CD4-positive, alpha-beta T cell treated with Interleukin-12 subunit alpha and Interleukin-12 subunit beta, for 1 hour (primary cell): ENCODE measurements at places on chromosomes 13 and 19.

GRCh38 chr13:99159331-99160061 lies 41.2 kb upstream of the UBAC2 start:
- no peak for DNase-seq

GRCh38 chr13:112052213-112052612 lies 14.7 kb upstream of the SOX1 start:
- no peak for DNase-seq

GRCh38 chr13:56988543-56988942 lies 152.2 kb upstream of the PRR20A start:
- no peak for DNase-seq

- DNase-seq: no peak
Measured at GRCh38 chr13:100098445-100099116, 9.7 kb downstream of the PCCA start.

- DNase-seq: no peak
Measured at GRCh38 chr13:90375851-90376250, 971.6 kb upstream of the MIR17HG start.

DNA sequence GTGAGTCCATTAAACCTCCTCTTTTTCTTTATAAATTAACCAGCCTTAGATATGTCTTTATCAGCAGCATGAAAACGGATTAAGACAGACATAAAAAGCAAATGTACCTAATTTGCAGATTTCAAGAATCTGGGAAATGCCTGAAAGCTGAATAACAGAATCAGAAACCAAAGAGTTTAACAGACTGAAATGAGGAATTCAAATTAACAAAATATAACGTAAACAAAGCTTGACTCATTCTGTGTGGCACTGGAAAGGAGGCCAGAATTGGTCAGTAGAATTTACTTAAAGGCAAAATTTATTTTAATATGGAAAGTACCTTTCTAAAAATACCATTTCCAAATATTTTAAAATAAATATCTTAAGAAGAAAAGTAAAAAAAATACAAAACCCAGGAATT lies 540.6 kb upstream of the HTR2A start:
- DNase-seq: no peak

DNA sequence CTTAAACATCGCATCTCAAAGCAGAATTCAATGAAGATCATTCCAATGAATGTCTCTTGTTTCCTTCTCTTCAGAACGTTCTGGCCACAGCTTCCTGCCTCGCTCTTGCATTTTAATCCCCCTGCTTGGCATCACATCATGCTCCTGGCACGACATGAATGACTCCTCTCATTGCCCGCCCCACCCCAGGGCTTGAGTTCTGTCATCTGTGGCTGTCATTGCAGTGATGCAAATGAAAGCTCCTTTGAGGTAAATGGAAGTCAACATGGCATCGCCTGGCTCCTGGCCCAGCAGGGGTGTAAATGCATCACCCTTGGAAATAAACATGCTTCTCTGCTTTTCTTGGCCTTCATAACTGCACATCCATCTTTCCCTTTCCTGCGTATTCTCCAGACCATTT lies 48.6 kb downstream of the SCEL start:
- DNase-seq: no peak

- no peak for DNase-seq
Measured at GRCh38 chr19:13001502-13002165, 6.4 kb downstream of the NFIX start.

GRCh38 chr19:28632371-28633080 lies 580.4 kb downstream of the UQCRFS1 start:
- DNase-seq: no peak

DNA sequence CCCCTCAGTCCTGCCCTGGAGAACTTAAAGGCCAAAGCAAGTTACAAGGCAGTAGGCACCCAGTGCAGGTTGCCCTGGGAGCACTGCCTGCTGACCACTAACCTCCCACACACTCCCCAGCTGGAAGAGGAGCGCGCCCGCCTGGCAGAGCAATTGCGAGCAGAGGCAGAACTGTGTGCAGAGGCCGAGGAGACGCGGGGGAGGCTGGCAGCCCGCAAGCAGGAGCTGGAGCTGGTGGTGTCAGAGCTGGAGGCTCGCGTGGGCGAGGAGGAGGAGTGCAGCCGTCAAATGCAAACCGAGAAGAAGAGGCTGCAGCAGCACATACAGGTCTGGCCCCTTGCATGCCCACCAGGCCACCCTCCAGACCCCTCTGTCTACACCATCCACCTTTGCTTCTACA lies 61.1 kb downstream of the KCNC3 start:
- no peak for DNase-seq

- peak; percentile 60 for DNase-seq
Measured at GRCh38 chr19:5340637-5341447, at the start of gene PTPRS. PTPRS (minus strand) TSS chr19:5340812; CDS start chr19:5286140, 54,672 bp downstream.

DNA sequence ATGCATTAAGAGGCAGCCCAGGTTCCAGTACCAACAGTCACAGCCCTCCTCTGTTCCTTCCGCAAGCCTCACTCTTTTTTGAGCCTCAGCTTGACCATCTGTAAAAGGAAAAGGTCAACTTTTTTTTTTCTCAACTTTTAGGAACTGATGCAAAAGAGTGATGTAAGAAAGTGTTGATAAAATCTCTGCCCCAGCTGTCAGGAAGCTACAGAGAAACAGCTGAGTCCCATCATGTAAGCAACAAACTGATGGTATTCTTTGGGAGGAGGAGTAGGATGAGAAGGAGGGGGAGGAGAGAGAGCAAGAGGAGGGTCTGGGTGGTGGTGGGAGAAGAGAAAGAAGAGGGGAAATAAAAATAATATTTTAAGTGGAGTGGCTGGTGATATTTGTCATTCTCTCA lies 233.9 kb upstream of the TSHZ3 start:
- no peak for DNase-seq

DNA sequence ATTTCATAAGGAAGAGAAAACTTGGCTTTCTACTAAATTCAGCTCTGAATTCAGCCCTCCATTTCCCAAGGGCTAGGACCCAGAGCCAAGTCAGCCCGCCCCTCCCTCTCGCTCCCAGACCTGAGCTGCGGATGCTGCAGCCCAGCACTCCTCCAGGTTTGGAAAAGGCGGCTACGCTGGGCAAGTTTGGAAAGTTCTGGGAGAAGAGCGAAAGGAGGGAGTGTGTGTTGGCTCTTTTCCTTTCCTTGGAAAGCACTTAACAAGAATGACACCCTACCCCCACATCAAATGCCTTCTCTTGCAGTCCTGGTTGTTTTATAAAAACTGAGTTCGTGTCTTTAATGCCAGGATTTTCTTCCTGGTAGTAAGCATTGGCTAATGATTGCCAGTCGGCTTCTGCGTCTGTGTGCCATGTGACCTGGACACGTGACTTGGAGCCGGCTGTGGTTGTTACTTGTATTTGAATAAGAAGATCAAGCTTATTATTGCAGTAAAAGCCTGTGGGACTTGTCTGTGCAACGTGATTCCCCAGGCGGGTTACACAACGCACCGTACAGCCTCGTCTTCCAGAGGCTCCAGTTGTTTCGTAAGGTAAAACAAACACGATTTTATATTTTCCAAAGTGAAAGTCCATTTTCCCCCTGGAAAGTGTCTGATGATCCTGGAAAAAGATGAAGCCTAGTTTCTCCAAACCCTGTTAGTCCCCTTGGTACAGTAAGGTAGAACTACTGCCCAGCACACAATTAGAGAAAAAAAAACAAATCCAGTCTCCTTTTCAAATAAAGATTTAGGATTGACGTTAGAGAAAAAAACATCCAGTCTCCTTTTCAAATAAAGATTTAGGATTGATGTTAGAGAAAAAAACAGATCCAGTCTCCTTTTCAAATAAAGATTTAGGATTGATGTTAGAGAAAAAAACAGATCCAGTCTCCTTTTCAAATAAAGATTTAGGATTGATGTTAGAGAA lies 26.8 kb upstream of the UBE2L5 start:
- DNase-seq: peak; percentile 78

- DNase-seq: no peak
Measured at GRCh38 chr19:56740501-56740900, 68.9 kb upstream of the ZNF835 start.

GRCh38 chr19:30062907-30063649 lies 121.0 kb downstream of the URI1 start:
- DNase-seq: no peak

- no peak for DNase-seq
Measured at GRCh38 chr19:6292006-6292405, 12.2 kb upstream of the MLLT1 start.

DNA sequence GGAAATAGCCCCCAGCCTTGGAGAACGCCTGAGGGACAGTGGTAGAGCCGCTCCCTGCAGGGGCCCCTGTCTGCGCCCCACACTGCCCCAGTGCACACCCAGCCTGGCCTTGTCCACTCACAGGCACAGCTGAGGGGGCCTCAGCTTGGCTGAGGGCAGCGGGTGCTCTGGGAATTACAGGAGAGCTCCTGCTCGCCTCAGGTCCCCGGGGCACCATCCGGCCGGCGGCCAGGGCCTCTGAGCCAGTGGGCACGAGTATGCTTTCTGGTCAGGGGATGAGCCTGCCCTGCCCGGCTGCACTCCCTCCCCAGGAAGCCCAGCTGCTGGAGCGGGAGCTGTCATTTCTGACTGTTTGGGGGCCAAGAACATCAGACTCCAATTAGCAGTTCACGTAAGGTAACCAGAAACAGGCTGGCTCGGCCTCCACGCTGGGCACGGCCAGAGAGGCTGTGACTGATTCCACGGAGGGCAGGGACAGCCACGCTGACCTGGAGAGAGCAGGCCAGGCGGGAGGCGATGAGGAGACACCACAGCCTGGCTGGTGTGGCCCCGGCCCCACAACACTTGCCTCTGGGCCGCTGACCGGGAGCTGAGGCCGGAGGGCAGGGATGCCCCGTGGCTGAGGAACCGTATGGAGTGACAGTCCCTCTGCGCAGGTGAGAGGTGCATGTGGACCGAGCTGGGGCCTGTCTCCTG lies 15.4 kb downstream of the CEBPG start:
- no peak for DNase-seq

- DNase-seq: no peak
Measured at GRCh38 chr13:98500963-98501421, 75.9 kb downstream of the STK24 start.

DNA sequence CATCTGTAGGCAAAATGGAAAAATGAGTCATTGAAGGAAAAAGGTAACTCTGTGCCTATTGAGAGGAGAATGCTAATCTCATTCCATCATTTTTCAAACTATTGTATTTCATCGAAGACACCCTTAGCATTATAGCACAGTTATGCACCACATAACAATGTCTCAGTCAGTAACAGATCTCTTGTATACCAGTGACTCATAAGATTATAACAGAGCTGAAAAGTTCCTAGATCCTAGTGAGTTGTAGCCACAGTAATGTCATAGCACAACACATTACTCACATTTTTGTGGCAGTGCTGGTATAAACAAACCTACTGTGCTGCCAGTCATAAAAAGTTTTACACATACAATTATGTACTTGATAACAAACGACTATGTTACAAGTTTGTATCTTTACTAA lies 1077.6 kb downstream of the DIAPH3 start:
- DNase-seq: no peak

DNA sequence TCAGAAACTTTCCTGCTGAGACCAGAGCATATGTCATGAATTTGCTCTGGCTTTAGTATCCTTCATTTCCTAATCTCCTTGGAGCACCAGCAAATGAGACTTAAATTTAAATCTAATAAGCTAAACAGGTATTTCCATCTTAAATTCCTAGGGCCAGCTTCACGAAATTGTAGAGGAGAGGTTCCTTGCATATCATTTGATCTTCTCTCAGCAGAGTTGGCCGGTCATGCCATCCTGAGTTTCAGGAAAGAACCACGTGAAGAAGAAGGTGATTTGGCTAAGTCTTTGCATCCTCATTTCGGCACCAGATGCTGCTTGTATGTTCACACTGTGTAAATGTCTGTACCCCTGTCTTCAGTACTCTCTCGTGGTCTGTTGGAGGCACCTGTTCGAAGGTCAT lies 370.4 kb upstream of the NBEA start:
- no peak for DNase-seq

GRCh38 chr13:73242515-73243015 lies 183.8 kb downstream of the KLF5 start:
- DNase-seq: no peak

DNA sequence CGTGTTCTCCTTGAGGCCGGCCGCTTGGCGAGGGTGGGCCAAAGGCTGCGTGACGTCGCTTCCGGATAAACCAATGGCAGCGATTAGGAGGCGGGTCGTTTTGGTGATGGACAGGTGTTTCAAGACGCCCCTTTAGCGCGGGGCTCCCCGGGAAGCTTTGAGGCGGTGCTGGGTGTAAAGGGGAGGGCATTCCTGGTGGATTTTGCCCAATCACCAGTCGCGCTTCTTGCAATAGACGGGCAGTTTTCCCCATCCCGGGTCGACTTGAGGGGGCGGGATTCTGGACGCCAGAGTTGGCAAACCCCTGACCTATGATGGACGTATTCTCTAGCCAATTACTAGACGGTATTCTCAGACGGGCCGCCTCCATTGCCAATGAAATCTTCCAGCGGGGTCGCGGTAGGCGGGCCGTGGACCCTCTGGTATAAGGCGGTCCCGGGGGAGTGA lies 264 bp upstream of the PRMT1 start:
- DNase-seq: peak; percentile 100

GRCh38 chr13:62246581-62246980 lies 830.9 kb upstream of the PCDH20 start:
- DNase-seq: no peak

DNA sequence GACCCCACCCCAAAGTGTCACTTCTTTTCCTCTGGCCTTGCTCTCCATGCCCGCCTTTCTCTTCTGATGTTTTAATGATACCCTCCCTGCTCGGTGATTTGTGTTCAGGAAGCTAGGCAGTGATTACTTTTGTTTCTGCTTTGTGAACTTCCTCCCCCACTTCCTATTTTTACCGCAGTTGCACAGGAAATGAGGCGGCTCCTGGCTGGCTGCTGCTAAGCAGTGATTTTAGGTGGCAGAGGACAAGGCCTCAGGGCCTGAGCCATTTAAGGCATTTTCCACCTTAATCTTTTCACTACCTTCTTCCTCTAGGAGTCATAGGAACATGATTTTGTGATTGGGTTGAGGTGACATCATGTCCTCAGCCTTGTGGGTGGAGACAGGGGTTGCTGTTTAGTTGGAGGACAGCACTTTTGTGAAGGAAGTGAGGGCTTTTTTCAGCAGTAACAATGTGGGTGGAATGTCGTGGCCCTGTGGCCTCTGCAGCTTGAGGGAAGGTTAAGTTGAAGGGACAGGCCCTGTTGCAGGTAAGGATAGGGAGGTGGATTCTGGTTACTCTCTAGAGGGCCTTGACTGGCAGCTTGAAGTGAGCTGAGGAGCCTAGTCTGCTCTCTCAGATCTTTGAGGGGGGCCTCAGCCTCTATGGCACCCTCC lies 15.7 kb downstream of the GARRE1 start:
- peak; percentile 86 for DNase-seq

GRCh38 chr19:48659768-48660167 lies 13.0 kb downstream of the NTN5 start:
- no peak for DNase-seq

DNA sequence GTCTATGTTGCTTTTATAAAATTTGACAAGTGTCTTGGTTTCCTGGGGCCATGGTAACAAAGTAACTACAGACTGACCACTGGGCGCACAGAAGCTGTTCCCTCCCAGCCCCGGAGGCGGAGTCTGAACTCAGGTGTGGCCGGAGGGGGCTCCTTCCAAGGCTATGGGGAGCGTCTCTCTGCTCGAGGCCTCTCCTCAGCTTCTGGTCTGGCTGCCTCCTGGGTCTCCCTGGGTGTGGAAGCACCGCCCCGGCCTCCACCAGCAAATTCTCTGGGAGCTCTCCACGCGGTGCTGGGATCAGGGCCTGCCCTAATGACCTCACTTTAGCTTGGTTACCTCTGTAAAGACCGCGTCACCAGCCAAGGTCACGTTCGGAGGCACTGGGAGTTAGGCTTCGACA lies 45.7 kb upstream of the F7 start:
- DNase-seq: no peak
